ENCODE measurements at places on chromosomes 2 and 18. TPM values are rescaled to one million over a fixed set of nuclear protein-coding genes. Genes with fewer than 3 reads are reported as not detected.

The CHST10 gene
- 8.3 TPM for total RNA-seq

The TCF7L1 gene
- total RNA-seq: 1.00 TPM

The SALL3 gene
- total RNA-seq: not detected

The CD8B2 gene
- not detected for total RNA-seq

The SPP2 gene
- not detected for total RNA-seq

The TDRD15 gene
- not detected for total RNA-seq

The RALBP1 gene
- total RNA-seq: 54.6 TPM

The MAP3K19 gene
- total RNA-seq: not detected

The IHH gene
- total RNA-seq: not detected

The GALNT5 gene
- total RNA-seq: 26.9 TPM

The NYAP2 gene
- not detected for total RNA-seq

The RFTN2 gene
- total RNA-seq: 10.5 TPM

The NT5C1B gene
- total RNA-seq: not detected

Data from smooth muscle cell of bladder (primary cell).